WERI-Rb-1 (cell line): ENCODE measurements at places on chromosomes 3 and 15.

- DNase-seq, result peak; percentile 27
Observed at GRCh38 chr3:27943106-27943505, 221.0 kb upstream of the EOMES start.

GRCh38 chr3:72474775-72475174 is 373.5 kb downstream of the SHQ1 start:
- DNase-seq, result no peak

GRCh38 chr15:83110381-83110780 is 2.9 kb downstream of the TM6SF1 start:
- DNase-seq, result no peak

DNA sequence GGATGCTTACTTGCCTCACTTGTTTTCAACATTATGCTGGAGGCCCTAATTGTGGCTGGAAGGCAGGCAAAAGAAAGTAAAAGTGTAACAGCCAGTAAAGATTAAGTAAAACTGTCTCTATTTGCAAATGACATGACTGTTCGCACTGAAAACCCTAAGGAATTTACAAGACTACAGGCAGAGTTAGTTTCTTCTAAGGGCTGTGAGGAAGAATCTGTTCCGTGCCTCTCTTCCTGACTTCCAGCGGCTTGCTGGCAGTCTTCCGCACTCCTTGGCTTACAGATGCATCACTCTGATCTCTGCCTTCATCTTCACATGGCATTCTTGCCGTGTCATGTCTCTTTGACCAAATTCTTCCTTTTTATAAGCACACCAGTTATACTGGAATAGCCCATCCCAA is 86.1 kb downstream of the DLG1 start:
- no peak for DNase-seq

DNA sequence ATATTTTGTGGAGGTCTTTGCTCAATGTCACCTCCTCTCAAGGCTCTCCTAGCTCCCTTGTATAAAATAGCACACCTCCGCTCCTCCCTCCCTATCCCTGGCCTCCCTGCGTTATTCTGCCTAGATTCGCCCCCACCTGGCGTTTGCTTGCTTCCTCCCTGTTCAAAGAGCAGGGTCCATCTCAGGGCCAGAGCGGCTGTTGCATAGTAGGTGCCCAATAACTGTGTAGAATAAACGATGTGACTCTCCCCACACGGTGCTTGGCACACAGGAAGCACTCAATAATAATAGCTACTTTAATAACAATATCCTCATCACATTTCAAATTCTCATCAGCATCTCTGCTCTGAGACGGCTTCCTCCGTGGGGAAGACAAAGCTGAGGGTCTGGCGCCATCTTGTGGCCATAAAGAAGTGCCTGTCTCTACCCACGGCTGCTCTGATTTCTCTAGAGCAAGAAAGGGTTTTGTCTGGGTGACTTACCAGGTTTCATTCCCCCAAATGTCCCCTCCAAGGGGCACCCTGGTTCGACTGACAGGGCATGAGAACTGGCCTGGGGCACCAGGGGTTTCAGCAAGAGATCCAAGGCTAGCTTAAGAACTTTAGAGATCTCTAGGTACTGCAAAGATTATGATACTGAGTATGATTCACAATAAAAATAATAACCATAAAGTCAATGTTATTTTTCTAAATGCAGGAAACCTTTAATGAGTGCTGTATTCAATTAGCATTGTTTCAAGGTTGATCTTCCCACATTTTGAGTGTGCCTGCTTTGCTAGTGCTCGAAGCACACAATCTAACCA is 16.1 kb downstream of the CD276 start:
- DNase-seq, result peak; percentile 68

DNA sequence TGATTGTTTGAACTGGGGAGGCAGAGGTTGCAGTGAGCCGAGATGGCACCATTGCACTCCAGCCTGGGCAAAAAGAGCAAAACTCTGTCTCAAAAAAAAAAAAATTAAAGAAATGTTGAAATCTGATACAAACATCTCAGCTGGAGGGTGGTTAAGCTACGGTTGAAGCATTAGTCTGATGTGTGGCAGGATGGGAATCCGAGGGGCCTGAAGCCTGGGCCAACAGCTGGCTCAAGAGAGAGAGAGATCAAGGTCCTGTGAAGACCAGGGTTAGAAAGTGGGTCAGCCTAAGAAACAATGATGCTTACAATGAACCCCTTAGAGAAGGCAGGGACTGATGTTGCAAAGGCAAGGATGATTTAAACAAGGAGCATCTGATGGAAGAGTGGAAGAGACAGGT is 69.8 kb downstream of the CD200R1L start:
- DNase-seq, result no peak
